ENCODE measurements at places on chromosomes 7 and 10.

DNA sequence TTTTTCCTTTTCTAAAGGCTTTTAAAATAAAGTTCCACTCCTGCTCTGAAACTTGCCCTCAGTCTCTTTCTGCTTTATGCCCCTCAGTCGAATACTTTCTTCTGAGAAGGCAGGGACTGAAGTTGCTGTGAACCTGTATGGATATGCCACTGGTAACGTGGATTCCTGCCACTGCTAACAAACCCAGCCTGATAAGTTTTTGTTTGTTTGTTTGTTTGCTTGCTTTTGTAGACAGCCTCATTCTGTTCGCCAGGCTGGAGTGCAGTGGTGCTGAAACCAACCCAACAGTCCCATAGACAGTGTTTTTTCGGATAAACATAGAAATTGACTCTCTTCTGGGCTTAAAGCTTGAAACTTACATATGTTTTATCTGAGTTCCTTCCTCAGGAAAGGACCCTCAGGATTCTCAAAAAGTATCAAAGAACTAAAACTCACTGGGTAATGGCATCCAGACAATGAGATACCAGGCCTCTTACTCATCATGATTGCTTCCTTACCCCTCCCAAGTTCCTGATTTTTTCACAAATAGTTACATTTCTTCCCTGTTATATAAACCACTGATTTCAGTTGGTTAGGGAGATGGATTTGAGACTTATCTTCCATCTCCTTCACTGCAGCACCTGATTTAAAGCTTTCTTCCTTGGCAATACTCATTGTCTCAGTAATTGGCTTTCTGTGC, 273.6 kb downstream of the SDHAF3 start:
- DNase-seq: no peak

GRCh38 chr10:104487794-104488438, 134.3 kb downstream of the CFAP58 start:
- DNase-seq: no peak

DNA sequence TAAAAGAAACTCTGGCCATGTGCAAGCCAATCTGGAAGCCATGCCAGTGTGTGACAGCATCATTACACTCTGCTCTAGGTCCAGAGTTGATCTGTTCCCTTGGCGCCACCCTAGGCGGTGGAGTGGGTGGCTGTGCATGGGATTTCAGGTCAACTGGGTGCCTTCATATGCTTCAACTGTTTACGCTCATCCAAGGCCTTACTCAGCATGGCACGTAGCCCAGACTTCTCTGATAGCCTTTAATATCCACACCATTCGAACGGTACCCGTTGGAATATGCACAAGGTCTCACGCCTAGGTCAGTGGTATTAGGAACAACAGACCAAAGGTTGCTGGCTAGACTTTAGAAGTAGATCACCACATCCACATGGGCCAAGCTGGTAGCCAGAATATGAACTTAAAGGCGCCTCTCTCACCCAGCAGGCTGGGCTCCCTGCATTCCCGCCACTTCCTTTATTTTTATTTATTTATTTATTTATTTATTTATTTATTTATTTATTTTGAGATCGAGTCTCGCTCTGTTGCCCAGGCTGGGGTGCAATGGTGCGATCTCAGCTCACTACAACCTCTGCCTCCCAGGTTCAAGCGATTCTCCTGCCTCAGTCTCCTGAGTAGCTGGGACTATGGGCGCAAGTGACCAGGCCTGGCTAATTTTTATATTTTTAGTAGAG, 18.7 kb upstream of the ACHE start:
- no peak for DNase-seq

DNA sequence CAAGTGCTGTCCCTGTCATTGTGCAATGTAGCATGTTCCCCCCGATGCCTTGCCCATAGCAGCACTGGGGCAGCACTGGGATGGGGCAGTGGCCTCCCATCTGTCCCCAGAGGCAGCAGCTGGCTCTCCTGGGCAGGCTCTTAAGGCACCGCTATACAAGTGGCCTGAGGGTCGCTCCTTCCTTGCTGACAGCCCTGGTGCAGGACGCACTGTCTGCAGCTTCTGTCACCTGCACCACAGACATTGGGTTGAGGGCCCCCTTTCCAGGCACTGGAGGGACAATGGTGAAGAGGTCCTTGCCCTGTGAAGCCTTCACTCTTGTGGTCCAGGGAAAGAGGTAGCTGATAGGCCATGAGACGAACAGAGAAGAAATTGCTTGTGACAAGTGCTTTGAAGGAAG, 10.6 kb downstream of the CPSF4 start:
- DNase-seq: no peak

DNA sequence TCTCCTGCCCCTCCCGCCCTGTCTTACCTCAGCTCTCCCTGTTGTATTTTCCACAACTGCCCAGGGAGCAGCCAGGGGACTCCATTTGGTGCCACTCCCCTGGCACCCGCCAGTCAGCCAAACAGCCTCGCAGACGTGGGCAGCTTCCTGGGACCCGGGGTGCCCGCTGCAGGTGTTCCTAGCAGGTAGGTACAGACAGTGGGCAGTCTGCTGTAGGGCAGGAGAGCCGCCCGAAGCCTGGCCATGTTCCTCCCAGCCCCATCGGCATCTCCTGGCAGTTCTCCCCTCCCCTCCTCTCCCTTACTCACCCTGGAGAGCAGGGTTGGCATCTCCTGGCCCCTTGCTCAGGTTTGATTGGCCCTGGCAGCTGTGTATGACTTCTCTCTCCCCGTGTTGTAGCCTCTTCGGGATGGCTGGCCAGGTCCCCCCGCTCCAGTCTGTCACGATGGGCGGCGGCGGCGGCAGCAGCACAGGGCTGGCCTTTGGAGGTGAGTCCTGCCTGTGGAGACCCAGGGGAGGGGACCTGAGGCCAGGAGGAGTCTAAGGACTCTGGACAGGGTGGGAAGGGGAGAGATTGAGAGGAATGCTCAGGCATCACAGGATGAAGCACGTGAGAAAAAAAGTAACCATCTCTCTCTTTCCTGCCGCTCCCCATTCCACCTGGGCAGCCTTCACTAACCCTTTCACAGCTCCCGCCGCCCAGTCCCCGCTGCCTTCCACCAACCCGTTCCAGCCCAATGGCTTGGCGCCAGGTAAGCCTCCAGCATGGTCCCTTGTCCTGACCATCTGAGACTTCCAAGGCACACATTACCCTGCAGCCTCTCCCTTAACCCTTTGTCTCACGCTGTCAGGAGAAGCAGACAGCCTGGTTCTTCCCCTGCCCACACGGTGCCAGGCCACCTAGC, 11.3 kb downstream of the SAP25 start:
- no peak for DNase-seq

DNA sequence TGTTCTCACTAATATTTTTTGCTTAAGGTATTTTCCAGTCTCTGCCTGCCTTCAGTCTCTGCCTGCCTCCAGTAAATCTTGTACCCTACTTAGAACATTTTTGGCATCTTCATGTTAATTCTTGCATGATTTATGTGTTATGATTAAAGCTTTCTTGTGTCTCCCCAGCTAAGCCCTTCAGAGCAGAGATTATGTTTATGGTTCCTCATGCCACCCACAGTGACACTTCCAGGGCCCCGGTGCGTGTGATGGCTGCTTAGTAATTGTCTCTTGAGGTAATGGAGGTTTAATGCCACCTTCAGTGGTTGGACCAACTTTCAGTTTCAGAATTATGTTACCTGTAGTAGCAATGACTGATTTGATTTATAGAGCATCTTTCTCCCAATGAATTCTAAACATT, 70.6 kb upstream of the MET start:
- DNase-seq: no peak

GRCh38 chr7:135843214-135843613, 94.6 kb upstream of the FAM180A start:
- DNase-seq: no peak

DNA sequence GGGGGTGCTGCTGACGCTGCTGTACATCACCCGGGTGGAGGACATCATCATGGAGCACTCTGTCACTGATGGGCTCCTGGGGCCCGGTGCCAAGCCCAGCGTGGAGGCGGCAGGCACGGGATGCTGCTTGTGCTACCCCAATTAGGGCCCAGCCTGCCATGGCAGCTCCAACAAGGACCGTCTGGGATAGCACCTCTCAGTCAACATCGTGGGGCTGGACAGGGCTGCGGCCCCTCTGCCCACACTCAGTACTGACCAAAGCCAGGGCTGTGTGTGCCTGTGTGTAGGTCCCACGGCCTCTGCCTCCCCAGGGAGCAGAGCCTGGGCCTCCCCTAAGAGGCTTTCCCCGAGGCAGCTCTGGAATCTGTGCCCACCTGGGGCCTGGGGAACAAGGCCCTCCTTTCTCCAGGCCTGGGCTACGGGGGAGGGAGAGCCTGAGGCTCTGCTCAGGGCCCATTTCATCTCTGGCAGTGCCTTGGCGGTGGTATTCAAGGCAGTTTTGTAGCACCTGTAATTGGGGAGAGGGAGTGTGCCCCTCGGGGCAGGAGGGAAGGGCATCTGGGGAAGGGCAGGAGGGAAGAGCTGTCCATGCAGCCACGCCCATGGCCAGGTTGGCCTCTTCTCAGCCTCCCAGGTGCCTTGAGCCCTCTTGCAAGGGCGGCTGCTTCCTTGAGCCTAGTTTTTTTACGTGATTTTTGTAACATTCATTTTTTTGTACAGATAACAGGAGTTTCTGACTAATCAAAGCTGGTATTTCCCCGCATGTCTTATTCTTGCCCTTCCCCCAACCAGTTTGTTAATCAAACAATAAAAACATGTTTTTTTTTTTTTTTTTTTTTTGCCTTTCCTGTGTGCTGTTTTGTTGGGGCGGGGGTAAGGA, 55.8 kb downstream of the TSPAN15 start:
- no peak for DNase-seq

Data from endothelial cell (in vitro differentiated cells).